HCT116 (cell line): ENCODE measurements at places on chromosomes 1 and 21.

DNA sequence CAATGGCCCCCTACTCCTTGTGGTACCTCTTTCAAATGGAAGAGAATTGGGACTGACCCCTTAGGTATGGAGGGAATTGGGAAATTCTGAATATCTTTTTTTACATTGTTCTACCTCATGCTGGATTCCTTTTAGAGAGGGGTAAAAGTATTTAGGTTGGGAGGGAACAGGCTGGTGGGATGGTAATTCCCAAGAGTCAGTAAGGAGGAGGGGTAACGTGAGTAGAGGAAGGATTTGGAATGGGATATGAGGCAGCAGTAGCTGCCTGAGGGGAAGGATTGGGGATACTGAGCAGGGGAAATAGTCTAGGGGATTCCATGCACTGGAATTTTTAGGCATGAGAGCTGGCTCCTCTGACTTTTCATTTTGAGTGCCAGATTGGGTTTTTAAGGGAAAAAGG is 3.8 kb upstream of the AADACL3 start:
- DNase-seq: no peak

DNA sequence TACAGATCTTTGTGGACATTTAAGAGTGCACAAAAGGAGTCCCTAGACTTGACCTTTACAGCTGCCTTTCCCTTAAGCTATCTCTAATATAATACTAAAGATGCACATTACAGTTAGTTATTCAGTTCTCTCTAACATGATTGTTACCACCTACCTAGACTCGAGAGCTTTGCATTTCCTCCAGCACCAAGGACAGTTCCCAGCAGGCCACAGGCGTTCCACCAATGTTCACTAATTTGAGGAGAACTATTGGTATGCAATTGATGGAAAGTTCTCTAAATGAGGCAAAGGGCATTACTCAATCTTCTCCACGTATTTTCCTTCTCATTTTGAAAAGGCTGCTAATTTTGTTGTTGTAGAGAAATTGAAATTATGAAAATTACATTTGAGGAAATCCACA is 5.4 kb upstream of the NTNG1 start:
- DNase-seq: no peak

GRCh38 chr1:205512059-205513045 is 7.9 kb downstream of the CDK18 start:
- DNase-seq: no peak

DNA sequence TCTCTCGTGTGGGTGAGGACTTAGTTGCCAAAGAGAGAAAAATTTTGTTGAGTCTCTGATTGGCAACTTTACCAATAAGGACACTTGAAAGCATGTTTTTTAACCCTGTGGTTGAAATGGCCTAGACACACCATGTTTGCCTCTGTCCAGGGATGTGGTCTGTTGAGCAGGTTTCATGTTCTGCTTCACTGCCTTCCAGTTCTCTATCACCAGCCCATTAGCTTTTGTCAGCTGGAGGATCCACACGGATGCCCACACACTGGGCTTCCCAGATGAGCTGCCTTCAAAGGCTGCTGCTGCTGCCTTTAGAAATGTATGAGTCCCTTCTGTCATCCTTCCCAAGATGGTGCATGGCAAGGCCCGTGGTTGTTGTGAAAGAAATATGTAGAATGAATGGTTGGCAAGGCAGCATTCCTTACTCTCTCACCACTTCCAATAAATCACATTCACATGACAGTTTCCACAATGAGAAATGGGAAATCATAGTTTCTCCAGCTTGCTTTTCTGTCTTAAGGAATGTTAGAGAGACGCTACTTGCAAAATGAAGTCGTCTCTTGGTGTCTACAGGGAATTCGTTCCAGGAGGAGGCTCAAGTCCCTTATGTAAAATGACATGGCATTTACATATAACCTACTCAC is 108.2 kb upstream of the SLC35F3 start:
- DNase-seq: no peak

DNA sequence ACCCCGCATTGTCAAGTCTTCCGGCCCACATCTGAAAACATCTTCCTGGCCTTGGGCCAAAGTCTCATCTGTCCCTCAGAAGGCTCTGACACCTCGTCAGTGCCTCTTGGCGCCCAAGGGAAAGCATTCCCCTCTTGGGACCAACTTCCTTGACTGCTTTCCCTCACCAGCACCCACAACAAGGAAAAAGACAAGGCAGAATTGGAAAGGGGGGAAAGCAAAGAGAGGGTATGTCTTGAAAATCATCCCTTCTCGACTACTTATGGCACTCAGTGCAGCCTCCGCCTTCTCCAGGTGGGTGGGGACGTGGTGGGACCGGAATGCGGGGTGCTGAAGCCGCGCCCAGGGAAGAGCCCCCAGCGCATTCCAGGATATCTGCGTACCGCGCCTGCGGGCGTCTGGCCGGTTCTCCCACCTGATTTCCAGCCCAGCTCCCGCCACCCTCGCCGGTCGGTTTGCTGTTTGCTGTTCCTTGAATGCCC is 554 bp upstream of the SLC39A1 start:
- peak; percentile 56 for DNase-seq
